ENCODE measurements at places on chromosomes 13 and 19.
A peak's percentile ranks its signal among the peaks of the same experiment; 100 is the strongest.

DNA sequence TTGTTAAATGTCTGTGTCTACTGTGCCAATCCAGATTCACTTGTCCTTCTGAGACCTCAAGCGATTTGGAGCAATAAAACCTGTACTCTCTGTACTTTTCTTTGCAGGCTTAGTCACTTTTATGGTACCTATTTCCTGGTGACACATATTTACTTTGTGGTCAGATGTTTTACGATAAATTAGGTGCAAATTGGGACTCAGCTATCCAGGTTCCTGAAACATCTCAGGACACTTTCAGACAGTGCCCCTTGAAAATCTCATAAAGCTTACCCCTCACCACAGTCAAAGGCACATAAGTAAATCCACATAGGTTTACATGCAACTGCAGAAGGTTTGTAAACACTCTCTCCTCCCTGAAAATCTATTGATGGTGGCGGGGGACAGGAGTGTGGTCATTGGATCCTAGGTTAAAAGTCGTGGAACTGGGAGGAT is 438.8 kb downstream of the EFNB2 start:
- no peak for DNase-seq

GRCh38 chr19:19224852-19225494 is 13.2 kb downstream of the NCAN start:
- peak; percentile 82 for DNase-seq

DNA sequence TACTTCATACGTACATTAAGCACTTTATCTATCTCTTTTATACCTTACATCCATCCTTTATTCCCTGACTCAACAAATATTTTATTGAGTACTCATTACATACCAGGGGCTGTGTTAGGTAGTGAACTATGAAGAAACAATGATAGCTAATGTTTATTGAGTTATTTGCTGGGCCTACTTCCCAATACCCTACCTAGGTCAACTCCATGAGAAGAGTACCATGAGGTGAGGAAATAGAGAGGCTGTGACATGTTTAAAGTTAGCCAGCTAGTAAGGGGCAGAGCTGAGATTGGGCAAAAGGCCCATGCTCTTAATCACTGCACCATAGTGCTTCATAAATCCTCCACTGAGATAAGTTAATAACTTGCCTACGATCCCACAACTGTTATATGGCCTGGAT is 79.9 kb downstream of the FREM2 start:
- DNase-seq = no peak

DNA sequence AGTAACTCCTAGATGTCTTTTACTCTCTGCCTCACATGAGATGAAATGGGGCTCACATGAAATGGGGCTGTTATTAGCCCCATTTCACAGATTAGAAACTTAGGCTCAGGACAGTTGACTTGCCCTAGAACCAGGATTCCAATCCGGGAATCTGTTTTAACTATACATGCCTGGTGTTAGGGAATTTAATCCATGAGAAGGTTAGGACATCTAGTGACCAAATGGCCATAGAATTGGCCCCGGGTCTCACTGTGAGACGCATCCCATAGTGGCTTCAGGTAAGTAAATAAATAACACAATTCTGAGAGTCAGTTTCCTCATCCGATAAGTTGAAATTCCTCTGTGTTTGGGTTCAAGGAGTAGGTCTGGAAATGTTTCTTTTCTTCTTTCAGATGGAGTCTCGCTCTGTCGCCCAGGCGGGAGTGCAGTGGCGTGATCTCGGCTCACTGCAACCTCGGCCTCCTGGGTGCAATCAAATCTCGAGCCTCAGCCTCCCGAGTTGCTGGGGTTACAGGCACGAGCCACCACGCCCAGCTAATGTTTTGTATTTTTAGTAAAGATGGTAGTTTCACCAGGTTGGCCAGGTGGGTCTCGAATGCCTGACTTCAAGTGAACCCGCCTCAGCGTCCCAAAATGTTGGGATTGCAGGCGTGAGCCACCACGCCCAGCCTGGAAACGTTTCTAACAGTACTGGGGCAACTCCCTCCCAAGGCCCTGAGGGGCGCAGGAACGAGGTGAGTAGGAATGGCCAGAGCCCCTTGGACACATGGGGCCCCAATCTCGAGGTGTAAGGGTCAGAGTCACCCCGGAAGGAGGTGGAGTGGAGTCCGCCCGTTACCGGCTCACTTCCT is 1.2 kb upstream of the ZNF574 start:
- DNase-seq = no peak

- no peak for DNase-seq
These were observed 10.8 kb upstream of the C19orf33 start for GRCh38 chr19:38293281-38293680.

- no peak for DNase-seq
These were observed 130.2 kb downstream of the FGF9 start for GRCh38 chr13:21800837-21801616.

- DNase-seq = no peak
These were observed 6.2 kb downstream of the ZC3H4 start for GRCh38 chr19:47107202-47107952.

DNA sequence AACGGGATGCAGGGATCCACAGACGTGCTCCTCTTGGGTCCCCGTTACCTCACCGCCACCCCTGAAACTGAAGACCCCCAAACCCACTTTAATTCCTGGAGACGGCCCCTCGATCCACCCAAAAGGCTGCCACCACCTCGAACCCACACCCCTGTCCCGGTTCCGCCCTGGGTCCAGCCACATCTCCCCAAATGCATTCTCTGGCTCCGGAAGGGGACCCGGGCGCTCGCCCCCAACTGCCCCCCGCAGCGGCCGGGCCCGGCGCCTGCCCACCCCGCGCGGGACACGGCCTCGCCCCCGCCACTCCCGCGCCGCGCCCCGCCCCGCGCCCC is 219 bp upstream of the FSTL3 start:
- no peak for DNase-seq

GRCh38 chr13:19864746-19865309 is 1.4 kb upstream of the ZMYM5 start:
- DNase-seq = peak; percentile 69

- no peak for DNase-seq
These were observed 19.8 kb downstream of the CD70 start for GRCh38 chr19:6571167-6571566.

GRCh38 chr19:397941-398706 is 10.8 kb downstream of the C2CD4C start:
- DNase-seq = no peak

DNA sequence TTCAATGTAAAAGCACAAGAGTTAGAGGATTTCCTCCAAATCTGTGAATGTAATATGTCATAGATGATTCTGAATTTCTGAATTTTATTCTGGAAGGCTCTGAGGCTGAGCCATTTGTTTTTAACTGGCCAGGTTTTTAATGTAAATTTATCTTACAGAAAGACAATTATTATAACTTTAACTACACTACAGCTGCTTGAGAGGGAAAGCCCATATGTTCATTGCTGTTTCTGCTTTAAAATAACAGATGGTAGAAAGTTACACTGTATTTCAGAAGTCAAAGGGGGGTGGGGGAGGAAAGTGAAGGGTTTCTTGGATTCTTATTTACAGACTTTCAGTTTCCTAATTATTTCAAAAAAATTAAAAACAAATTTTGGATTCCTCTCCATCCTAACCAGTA is 62.8 kb downstream of the DNAJC15 start:
- DNase-seq = no peak

DNA sequence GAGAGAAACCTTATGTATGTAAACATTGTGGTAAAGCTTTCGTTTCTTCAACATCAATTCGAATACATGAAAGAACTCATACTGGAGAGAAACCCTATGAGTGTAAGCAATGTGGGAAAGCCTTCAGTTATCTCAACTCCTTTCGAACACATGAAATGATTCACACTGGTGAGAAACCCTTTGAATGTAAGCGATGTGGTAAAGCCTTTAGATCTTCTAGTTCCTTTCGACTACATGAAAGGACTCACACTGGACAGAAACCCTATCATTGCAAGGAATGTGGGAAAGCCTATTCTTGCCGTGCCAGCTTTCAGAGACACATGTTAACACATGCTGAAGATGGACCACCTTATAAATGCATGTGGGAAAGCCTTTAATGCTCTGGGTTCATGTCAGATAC is 24.7 kb downstream of the ZNF136 start:
- no peak for DNase-seq

DNA sequence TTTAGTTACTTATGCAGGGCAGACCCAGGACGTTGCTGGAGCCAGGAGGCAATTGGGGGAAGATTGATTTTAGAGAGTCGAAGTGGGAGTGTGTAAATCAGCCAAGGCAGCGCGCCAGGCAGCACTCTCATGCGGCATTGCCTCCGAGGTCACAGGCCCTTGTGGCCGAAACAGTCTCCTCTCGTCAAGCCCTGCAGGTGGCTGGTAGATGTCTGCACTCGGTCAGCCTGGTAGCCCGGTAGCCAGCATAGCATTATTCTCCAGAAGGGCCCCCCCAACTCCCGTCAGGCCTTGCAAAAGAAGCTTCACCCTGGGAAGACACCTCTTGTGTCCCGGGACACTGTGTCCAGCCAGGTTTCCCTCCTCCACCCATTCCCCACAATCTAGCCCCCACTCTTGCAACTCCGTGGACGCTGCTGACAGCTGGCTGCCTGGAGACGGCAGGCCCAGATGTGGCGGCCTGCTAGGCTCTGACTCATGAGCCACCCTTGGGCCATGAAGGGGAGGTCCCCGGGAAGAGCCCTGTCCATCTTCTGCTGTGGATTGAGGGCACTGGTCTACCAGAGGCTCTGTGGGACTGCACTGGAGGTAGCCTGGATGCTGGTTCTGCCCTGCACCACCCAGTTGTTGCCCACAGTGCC is 2.6 kb upstream of the PEPD start:
- peak; percentile 81 for DNase-seq

DNA sequence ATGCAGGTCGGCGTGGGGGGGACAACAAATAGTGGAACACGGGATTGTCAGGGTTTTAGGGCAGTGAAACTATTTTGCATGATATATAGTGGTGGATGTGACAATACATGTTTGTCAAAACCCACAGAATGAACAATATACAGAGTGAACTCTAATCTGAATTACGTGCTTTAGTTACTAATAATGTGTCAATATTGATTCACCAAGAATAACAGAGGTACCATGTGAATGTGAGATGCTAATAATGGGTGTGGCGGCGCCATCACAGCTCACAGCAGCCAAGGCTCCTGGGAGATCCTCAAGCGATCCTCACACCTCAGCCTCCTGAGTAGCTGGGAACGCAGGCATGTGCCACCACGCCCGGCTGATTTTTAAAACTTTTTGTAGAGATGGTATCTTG is 12.9 kb downstream of the ELAVL1 start:
- no peak for DNase-seq

GRCh38 chr19:28602675-28603298 is 610.2 kb downstream of the UQCRFS1 start:
- no peak for DNase-seq

DNA sequence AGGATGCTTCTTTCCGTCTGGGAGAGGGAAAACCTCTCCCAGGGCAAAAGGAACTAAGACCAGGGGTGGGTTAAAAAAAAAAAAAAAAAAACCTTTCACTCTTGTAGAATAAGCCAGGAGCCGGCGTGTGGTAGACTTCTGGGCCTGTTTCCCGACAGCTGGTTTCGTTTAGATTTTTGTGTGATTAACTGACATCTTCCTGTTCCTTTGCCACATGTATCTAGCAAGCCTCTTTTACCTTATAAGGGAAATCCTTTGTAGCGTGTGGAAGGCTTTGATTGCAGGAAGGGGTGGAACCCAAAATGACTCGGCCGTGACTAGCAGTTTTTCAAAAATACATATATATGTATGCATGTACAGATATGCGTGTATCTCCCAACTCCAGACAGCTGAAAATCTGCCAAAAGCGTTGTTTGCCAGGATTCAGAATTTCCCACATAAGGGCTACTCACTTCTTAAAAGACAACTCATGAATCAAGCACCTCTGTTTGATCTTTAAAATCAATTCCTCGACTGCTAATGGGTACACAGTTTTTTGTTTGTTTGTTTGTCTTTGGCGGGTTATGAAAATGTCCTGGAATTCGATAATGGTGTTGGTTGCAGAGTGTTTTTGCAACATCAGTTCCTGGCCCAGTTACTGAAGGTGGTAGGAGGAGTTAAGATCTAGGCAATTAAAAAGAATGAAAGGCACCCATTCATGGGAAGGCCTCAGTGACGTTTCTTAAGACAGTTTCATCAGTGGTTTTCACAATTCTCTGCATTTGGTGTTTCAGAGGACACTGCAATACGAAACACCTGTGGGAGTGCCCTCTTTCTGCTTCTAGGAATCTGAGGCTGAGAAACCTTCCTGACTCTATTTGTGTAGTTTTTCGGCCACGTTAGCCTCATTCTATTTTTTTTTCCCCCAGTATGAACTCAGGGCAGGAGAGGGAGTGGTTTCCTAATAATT is 2.7 kb downstream of the TPM4 start:
- no peak for DNase-seq

- DNase-seq = no peak
These were observed 12.0 kb downstream of the PLPP2 start for GRCh38 chr19:279231-279630.

- DNase-seq = peak; percentile 63
These were observed 49.8 kb upstream of the GTF3A start for GRCh38 chr13:27374650-27375049.

GRCh38 chr13:101140087-101140770 is 276.1 kb downstream of the NALCN start:
- DNase-seq = no peak

GRCh38 chr13:32272021-32272683 is 43.0 kb downstream of the ZAR1L start:
- DNase-seq = no peak

DNA sequence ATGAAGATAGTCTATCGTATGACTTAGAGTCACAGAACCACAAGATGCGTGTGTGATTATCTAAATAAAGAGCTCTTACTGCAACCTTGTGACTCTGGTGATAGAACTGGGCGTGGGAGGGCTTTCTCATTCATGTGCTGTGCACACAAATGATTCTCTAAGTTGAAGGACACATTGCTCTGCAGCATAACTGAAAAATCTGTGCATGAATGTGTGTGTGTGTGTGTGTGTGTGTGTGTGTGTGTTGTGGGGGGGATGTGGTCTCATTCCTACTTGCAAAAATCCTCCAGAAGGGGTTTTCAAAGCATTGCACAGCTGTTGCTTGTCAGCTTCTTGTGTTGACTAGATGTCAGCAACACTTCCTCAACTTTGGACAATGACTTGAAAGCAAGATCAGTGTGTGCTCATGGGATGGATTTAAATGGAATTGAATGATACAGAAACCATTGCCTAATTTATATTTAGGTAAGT is 22.4 kb downstream of the LRCH1 start:
- no peak for DNase-seq

- no peak for DNase-seq
These were observed 106.2 kb upstream of the LSM14A start for GRCh38 chr19:34066007-34066643.

GRCh38 chr19:29485293-29485692 is 40.5 kb upstream of the VSTM2B start:
- DNase-seq = no peak

GRCh38 chr13:74040200-74040599 is 94.0 kb downstream of the KLF12 start:
- no peak for DNase-seq

DNA sequence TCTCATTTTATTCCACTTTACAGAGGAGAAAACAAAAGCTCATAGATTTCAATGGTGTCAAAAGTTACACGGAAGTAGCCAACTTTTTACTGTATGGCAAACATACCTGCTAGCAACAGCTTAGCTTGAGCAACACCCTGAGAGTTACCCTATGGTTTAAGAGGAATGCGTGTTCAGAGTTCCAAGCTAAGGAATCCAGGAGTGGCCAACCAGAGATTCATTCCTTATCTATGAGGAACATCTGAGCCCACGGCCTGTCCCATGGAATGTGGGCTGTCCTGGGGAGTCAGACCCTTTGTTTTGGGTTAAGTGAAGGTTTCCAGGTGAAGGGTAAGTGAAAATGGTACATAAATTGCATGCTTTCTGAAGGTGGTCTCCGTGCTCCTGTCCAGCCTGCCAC is 67.5 kb downstream of the STARD13 start:
- no peak for DNase-seq

GRCh38 chr13:106212386-106213010 is 323.0 kb downstream of the EFNB2 start:
- no peak for DNase-seq

All from right lobe of liver (tissue), 6 donors.